GM13976 (cell line): ENCODE measurements at places on chromosomes 6 and 20.

DNA sequence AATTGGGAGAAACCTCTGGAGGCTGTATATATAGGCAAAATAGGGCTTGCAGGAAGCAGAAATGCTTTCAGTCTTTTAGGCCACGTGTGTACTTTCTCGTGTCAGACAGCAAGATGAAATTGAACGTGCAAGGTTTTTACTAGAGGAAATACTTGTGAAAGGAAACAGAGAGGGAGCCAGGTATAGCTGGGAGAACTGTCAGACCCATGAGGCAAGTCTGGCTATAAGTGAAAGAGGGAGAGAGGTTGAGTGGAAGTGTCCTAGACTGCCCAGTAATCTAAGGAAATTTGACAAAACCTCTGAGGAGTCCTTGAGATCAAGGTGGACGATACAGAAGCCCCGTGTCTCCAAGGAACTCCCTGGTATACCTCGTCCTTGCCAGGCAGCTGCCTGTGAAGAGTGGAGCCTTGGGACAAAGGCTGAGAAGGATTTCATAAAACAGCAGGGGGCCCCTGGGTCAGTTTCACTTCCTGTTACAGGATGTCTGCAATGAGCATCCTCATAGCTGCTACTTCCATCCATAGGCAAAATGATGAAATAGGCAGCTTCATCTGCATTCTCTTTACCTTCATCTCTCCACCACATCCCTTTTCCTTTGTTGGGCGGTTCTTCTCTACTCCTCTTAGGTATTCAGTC lies 114.4 kb upstream of the MAP3K7 start:
- DNase-seq, result peak; percentile 5

DNA sequence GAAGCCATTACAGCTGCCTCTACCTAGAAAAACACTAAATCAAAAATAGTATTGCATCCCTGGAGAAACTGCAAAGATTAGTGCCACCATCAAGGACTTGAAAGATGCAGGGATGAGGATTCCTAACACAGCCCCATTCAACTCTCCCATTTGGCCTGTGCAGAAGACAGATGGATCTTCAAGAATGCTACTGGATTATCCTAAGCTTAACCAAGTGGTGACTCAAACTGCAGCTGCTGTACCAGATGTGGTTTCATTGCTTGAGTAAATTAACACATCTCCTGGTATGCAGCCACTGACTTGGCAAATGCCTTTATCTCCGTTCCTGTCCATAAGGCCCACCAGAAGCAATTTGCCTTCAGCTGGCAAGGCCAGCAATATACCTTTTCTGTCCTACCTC lies 117.4 kb downstream of the TBC1D32 start:
- DNase-seq, result no peak

GRCh38 chr6:121645100-121645745 lies 209.8 kb downstream of the GJA1 start:
- no peak for DNase-seq

DNA sequence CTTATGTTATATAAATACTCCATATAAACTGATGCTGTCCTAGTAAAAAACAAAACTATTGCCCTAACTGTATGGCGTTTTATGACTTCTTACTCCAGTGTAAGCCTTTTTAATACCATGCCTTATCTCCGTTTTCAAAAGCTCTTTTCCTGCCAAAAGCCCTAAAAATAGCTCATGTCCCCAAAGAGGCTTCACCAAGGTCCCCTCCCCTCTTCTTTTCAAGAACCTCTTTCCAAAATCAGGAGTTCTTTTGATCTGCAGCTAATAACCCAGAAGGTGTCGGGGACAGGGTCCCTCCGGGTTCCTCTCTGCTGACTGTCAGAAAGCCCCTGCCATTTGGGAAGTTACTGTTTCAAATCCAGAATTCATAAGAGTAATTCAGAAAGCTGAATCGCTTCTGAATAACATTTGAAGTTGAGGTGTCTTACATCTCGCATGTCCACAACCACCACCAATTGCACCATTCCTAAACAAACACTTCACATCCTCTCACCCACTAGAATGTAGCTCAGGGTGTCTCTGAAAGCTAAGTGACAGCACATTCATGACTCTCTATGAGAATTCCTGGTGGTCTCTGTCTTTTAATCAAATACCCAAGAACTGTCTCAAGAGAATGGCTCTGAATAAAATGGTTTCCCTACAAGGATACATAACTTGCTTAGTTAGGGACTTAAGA lies 13.3 kb downstream of the TASP1 start:
- DNase-seq, result no peak

GRCh38 chr6:113065611-113066010 lies 718.5 kb downstream of the RFPL4B start:
- no peak for DNase-seq

GRCh38 chr6:146358431-146359046 lies 185.1 kb upstream of the RAB32 start:
- DNase-seq, result no peak

DNA sequence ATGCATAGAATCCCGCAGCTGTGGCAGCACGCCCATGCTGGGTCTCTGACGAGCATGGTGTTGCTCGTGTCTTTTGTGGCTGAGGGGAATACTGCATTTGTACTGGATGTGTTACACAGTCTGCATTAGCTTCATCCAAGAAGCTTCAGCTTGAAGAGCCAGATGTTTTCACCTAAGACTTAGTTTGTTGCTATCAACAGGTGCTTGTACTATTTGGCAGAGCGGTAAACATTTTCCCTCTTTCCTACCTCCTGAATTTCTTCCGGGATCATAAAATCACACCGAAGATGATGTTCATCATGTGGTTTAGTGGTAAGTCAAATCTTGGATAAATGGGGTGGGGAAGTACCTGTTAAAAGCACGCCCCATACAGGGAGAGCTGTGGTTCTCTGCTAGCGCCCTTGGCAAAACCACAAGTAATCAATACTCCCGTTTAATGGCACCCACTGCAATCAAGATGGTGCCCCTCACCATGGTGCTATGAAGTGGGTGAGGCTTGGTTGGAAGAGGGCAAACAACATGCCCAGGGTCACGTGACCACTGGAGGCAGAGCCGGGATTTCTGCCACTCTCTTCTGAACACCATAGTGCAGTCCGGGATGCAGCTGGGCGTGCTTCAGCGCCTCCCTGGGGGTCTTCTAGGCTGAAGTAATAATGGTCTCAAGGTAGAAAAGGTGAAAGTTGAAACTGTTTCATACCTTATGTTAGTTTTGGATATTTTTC lies 34.4 kb downstream of the SPATA2 start:
- no peak for DNase-seq
